Stimulated activated CD8-positive, alpha-beta memory T cell treated with anti-CD3 and anti-CD28 coated beads, Interleukin-4, amount 100 ng/mL, for 4 hours (primary cell): ENCODE measurements at places on chromosomes 5 and 9.

- no peak for DNase-seq
These were observed 25.8 kb downstream of the ST8SIA4 start for GRCh38 chr5:100877274-100877673.

DNA sequence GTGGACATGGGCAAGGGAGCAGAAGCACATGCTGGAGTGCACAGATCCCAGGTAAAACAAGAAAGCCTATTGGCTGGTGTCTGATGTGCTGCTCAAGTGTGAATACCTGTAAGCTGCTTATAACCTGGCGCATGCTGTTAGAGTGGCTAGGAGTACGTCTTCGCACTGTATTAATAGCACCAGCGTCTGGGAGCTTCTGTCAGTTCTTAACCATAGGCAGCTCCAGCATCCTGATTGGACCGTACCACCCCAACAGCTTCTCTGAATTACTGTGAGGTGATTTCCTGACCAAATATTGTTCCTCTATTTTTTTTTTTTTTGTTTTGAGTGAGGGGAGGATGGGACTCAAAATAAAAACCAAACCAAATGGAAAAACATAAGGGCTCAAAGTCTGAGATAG lies 987.6 kb downstream of the PTPRD start:
- no peak for DNase-seq

DNA sequence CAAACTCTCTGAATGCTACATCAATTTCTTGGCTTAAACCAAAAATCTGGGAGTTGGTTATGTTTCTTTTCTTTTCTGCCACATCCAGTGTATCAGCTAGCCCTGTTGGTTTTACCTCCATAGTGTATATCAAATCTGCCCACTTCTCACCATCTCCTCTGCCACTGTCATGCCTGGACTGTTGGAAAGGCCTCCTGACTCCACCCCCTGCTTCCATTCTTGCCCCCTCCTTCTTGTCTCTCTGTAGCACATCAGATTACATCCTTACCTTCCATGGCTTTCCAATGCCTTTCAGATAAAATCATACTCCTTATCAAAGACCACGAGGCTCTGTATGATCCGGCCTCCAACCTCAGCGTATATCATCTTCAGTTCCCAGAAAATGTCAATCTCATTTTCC lies 35.4 kb downstream of the STXBP1 start:
- no peak for DNase-seq

DNA sequence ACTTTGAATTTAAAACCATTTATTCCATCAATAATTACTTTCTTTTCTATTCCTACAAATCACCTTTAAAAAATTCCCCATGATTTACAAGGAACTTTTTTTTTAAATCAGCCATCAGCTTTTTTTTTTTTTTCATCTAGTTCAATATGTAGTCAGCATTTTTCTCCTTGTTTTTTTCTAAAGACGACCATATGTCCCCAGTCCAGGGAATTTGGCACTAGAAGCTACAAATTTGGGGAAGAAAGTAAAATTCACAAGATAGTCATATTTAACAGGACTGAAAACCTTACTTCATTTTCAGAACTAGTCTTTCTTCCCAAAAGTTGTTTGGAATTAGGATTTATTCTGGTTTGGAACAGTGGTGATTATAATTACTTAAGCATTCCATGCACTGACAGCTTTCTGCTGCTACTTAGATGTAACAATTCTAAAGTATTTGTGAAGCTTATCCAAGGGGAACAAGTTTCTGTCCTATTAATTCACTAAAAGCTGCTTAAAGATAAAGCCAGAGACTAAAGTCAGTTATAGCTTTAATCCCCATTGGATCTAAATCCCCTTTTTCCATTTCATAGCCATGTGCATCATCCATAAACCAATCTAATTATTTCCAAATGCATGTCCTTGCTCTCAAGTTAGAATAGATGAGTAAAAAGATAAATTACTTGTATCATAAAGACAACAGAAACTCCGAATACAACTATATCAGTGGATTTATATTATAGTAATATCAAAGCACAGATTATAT lies 7.4 kb upstream of the SNCAIP start:
- no peak for DNase-seq

- no peak for DNase-seq
These were observed 25.7 kb upstream of the RFK start for GRCh38 chr9:76419782-76420380.

DNA sequence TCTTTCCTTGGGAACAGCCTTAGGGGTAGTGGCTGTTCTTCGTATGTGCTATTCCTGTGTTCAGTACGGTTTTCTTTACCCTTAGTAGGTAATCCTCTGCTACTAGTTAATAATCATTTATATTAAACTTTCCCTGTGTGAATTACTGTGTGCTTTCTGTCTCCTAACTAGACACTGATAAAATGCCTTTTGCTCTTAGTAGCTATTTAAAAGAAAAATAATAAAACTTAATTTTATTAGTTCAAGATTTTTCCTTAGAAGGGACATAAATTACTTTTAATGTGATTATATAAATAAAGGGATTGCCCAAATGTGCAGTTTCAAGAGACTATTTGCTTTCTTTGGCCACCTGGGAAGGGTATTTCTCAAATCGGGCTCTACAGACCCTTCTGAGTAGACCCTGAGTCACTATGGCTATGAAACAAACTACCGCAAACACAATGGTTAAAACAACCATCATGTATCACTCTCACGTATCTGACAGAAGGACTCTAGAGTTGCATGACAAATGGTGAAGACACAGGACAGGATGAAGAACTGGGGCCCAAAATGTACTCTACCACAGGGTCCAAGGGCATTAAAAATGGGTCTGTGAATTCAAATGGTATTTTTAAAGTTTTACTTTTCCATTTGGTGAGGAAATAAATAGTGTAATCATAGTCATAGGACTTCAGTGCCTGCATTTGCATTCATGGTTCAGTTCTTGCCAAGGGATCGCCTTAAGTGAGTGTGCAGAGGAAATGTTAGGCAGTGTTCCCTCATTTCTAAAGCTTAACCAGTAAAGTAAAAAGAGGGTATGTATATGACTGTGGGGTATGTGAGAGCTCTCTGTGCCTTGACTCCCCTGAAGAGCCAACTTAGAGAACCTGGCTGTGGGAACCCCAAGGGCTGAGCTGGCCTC lies 97.0 kb downstream of the TSSK1B start:
- no peak for DNase-seq

DNA sequence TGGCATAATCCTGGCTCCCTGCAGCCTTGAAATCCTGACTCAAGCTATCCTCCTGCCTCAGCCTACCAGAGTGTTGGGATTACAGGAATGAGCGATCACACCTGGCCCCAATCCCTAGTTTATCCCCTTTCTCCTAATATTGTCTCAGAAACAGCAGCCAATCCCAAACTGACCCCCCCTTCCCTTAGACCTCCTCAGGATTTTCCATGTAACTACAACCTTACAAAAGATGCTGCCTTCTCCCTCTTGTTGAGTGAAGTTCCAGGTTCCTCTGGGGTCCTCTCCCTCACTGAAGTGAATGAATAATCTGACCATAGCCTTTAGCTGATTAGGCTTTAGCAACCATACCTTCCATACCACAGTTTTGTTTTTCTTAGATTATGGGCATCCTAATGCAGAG lies 25.9 kb upstream of the MSANTD3 start:
- DNase-seq, result no peak

- DNase-seq, result no peak
These were observed 5.5 kb upstream of the AK3 start for GRCh38 chr9:4746278-4747030.

DNA sequence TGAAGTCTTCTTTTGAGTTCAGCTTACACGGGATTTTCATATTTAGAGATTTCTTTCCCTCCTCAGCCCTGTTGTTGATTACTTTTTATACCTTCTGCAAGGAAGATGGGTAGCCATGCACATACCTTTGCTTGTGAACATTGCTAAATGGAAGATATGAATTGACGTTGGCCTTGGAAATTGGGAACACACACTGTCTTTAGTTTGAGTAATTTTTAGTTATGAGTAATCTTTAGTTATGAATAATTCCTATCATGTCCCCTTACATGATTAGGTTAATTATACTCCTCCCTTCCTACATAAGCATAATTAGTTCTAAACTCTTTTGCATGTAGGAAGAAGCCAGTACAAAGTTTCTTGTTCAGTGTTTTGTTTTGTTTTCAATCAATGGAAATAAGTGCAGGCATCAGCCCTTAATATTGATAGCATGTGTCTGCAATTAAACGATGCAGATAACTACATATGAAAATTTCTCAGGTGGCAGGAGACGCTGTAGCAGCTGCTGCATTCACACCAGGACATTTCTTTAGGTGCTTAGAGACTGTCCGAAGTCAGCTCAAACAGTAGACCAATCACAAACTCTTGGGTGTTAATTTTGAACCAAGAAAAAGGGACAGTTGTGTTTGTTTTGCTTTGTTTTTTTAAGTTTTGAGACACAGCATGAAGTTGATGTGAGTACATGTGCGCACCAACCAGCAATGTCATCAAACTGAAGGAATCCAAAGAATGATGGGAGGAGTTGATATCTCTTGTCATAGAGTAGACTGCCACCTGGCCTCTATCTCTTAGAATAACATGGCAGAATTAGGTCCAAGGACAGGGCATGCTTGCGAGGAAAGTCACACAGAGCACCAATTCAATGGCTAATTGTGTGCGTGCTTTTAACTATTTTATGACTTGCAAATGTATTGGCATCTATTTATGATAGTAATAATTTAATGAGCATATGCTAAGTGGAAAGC lies 51.4 kb downstream of the SMARCA2 start:
- DNase-seq, result no peak

GRCh38 chr9:112093147-112093869 lies 81.8 kb downstream of the SUSD1 start:
- no peak for DNase-seq
